Activated CD4-positive, alpha-beta T cell treated with anti-CD3 and anti-CD28 coated beads, Interleukin-2, amount 50 U/mL, for 48 hours (primary cell): ENCODE measurements at places on chromosomes 5 and 9.
A peak's percentile ranks its signal among the peaks of the same experiment; 100 is the strongest.

GRCh38 chr9:100472788-100473275 is at the start of gene TMEFF1:
Gene TMEFF1 (plus strand): TSS chr9:100473149. CDS start chr9:100473545, 396 bp downstream.
- DNase-seq = peak; percentile 63

GRCh38 chr5:66416698-66417097 is 179.5 kb upstream of the MAST4 start:
- DNase-seq = no peak

DNA sequence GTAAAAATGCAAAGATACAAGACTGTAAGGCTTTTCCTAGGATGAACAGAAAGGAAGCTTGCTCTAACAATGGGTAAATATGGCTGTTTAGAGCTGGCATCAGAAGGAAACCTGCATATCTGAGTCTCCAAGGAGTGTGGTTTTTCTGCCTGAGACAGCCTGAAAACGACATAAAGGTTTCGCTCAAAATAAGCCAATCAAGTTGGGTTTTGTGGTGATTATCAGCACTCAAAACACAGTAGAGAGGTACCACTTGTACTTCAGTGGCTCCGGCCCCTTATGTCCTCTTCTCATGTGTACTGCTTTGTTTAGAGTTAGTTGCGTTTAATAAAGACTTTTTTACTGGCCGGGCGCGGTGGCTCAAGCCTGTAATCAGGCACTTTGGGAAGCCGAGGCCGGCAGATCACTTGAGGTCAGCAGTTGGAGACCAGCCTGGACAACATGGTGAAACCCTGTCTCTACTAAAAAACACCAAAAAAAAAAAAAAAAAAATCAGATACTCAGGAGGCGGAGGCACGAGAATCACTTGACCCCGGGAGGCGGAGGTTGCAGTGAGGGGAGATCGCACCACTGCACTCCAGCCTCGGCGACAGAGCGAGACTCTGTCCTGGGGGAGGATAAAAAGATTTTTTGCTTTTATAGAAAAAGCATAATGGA is 39.4 kb downstream of the KLF9 start:
- no peak for DNase-seq

DNA sequence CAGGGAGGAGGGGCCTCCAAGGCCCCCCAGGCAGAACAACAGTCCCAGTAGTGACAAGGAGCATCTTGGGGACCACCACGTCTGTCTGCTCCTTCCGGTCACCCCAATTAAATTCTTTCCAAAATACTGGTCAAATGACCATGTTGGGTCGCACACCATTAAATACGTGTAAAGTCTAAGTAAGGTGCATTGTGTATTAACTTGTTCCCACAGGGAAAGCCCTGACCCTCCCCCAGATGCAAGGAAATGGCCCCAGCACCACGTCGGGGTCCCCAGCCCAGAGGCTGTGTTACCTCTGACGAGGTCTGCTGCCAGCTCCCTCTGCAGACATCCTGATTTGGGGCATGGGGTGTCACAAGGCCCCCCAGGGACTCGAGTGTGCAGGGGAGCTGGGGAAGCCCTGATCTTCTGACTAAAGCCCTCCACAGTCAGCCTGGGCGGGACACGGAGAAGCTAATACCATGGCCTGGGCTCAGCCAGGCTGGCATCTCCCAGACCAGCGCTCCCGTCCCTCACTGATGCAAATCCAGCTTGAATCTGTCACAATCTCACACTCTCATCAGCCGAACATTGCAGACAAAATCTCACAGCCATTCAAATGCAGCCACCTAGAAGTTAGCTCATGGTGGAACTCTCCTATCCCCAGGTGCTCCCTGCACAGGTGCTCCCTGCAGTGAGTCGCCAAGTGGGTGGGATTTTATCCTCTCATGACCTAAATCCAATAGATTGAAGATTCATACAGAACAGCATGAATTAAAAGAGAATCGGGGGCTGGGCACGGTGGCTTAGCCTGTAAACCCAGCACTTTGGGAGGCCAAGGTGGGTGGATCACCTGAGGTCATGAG is 13.6 kb downstream of the TERT start:
- DNase-seq = no peak

- no peak for DNase-seq
These were observed 5.8 kb downstream of the ACTL7A start for GRCh38 chr9:108867829-108868228.
